Endothelial cell (in vitro differentiated cells): ENCODE measurements at places on chromosomes 2 and 18. TPM values are rescaled to one million over a fixed set of nuclear protein-coding genes. Genes with fewer than 3 reads are reported as not detected.
A peak's percentile ranks its signal among the peaks of the same experiment; 100 is the strongest.

Gene C2orf66
- total RNA-seq: 1.4 TPM

DNA sequence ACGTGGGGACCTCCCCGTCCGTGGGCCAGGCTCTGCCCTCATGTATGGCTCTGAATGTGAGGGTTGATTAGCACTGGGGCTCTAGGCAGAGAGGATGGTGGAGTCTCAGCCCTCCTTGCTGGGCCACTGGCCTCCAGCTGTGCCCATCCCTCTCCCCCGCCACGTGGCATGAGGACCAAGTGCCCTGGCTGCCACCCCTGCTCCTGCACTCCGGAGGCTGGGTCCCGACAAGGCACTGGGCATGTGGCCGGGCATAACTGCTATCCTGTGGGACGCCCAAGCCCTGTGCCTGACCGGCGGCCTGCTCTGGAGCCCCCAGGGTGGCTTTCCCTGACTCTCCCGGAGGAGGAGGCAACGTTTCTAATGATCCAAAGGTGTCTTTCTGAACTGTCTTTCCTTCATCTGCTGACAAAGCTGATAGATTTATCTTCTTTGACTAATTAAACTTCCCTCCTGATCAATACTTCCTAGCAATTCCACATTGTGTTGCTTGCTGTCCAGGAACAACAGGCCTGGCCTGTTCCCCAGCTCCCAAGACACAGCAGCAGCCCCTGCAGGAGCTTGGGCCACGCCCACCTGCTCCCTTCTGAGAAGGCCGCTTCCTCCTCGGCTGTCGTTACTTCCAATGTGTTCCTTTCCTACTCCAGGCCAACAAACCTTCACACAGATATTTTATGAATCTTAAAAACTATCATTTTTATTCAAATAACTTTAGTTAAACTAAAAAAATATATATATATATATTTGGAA lies 132.0 kb downstream of the SNTG2 start:
- peak; percentile 34 for DNase-seq

GRCh38 chr18:48706731-48707130 lies 167.9 kb downstream of the CTIF start:
- no peak for DNase-seq

DNA sequence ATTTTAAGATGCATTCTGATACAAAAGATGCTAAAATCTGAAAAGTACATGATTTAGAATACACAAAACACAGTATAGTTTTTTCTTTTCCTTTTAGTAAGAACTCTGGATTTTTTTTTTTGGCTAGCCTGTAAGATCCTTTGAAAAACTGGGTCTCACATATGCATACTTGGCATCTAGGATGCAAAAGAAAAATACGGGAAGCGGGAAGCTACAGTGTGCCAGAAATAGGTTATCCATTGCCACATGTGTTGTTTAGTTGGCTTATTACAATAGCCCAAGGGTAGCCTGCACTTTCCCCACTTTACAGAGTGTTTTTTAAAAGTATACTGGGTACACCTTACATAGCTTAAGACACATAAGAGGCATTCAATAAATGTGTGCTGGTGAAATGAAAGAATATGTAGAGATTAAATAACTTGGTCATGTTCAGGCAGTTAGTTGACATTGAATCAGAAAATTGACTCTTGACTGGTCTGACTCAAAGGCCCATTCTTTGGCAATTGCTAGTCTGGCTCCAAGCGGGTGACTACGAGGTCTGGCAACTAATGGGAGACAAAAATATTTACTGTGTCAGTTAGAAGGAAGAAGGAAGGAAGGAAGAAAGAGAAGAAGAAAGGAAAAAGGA lies 286.8 kb upstream of the TRIB2 start:
- no peak for DNase-seq
